ENCODE measurements at places on chromosomes 2 and 18.
A peak's percentile ranks its signal among the peaks of the same experiment; 100 is the strongest.

- DNase-seq = no peak
Observed at GRCh38 chr2:110864731-110865130, 132.4 kb downstream of the ACOXL start.

DNA sequence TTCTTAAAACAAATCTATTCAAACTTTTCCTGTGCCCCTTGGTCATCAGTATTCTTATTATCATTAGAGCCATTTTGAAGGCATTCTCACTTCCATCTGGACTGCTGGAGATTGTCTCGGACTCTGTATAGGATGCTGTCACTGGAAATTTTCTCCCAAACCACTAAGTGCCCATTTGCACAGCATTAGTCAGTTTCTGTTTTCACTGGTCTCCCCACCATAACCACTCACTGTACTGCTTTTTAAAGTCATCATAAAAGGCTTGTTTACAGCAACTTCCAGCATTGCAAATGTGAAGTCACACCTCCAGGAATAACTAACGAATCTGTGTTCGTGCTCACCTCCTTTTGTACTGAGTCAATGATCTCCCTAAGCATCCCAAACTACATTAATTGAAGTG, 150.9 kb upstream of the SERTAD2 start:
- no peak for DNase-seq

DNA sequence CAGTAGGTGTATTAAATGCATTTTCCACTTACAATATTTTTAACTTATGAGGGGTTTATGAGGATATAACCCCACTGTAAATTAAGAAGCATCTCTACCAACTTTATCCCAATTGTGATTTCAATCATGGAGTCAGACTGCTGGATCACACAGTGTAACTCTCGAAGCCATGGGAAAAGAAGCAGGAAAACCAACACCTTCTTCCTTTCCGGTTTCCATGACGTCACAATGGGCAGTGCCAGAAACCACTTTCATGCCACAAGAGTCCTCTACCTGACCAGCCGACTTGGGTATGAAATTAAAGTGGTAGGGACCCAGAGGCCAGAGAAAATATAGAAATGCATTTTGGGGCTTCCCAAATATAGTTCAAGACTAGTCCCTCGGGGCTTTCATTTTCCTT, 4.2 kb downstream of the RNF152 start:
- DNase-seq = no peak

DNA sequence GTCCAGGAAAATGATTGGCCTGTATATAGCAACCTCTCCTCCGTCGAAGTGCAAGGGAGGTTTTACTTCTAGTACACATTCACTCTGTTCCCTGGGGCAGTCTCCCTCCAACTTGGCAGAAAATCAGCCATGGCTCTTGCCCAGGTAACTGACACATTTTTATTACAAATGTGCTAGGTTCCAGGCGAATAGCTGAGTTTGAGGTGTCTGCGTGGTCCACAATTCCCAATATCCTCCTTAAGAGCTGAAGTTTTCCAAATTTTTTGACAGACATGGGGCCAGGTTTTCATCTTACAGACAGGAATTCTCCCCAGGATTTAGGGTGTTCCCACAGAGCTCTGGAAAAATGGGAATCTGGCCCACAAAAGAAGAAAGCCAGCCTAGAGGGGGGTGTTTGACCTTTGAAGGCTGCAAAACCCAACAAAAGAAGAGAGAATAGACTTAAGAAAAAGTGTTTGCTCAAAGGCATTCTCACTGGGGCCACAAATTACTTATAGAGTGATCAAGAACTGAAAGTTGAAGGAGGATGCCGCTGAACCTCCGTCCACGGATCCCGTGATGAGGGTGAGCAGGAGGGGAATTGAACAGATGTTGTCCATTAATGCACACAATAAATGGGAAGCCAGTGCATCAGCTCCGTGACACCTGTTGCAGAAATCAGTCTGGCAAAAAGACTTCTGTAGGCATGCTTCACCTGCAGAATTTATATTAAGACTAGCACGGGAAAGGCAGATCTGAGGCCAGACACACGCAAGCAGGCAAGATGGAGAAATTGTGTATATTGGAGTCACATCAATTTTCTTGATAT, 242.3 kb upstream of the COPS8 start:
- DNase-seq = no peak

GRCh38 chr2:62040926-62041325, 135.5 kb downstream of the COMMD1 start:
- DNase-seq = no peak

DNA sequence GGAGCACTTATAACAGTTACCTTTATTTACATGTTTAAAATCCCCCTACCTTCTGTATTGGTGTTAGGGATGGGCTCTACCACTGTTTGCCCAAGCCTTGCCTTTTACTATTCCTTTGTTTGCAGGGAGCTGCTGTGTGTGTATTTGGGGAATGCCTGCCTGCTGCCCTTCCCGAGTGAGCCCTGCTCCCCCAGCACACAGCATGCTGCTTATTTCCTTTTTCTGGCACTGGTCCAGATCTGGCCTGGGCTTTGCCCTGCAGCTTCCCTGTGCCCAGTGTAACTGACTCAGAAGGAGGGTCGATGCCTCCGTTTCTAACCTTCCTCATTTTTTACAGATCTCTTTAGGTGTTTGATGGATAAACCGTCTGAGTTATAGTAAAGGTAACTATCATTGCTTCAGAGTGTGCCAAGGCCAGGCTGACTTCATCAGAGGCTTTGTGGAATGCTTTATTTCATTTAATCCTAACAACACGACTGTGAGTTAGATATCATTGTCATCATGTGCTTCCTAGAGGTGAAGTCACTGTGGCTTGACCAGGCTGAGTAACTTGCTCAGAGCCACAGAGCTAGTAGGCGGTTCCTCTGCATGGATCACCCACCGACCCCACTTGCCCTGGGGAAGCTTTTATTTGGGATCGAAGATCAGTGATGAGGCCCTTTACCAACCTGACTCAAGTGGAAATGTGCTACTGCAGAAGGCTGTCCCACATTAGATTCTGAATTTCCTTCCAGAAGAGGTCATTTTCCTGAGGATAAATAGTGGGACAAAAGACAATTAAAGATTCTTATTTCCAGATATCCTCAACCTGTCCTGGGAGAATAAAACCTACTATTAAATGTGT, 238.8 kb downstream of the ZNF407 start:
- DNase-seq = no peak

GRCh38 chr2:100413571-100413970, 3.9 kb downstream of the CHST10 start:
- no peak for DNase-seq

DNA sequence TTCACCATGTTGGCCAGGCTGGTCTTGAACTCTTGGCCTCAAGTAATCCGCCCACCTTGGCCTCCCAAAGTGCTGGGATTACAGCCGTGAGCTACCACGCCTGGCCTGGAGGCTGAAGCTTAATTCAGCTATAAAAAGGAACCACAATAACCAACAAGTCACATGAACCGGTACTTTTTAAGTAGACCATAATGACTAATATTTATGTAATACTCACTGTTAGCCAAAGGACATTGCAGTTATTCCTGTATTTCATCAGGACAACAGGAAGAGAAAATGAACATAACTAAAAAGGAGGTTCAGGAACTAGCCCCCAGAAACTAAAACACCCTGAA, 49.0 kb upstream of the TMEM87B start:
- no peak for DNase-seq

- DNase-seq = no peak
Observed at GRCh38 chr2:100997509-100998234, 4.4 kb upstream of the RPL31 start.

DNA sequence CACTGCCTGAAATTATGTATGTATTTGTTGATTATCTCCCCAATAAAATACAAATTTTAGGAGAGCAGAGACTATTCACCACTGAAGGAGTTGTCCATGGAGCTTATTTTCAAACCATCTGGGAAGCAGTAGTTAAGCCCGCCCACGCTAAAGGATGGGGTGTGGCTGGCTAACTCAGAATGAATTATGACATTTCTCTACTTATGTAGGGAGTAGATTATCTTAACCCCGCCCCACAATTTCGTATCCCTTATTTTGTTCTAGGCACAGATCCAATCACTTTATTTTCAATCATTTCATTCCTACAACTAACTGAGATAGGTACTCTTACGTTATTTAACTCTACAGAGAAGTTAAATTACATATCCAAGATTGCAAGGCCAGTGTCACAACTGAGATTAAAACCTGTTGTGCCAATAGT, 1.4 kb upstream of the LAPTM4A start:
- DNase-seq = peak; percentile 37

- peak; percentile 98 for DNase-seq
Observed at GRCh38 chr2:99141110-99142108, at the start of gene C2orf15. TSS of gene C2orf15 (plus strand) at chr2:99141707. CDS start at chr2:99150559, 8,852 bp downstream.

GRCh38 chr2:32947484-32948143, 861 bp downstream of the LTBP1 start:
- DNase-seq = peak; percentile 71

DNA sequence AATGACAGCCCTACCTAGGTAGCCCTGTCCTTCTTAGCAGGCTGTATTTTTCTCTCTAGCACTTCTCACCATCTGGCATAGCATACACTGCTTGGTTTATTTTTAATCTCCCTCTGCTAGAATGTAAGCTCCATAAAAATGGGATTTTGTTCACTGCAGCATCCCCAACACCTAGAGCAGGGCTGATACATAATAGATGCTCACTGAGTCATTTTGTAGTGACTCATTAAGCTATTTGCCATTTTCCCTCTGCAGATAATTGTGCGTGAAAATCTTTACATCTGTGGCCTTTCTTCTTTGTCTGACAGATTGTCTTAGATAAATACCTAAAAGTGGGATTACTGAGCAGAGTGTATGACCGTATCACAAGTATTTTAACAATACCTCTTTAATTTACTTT, 82.5 kb downstream of the CERS6 start:
- DNase-seq = no peak

DNA sequence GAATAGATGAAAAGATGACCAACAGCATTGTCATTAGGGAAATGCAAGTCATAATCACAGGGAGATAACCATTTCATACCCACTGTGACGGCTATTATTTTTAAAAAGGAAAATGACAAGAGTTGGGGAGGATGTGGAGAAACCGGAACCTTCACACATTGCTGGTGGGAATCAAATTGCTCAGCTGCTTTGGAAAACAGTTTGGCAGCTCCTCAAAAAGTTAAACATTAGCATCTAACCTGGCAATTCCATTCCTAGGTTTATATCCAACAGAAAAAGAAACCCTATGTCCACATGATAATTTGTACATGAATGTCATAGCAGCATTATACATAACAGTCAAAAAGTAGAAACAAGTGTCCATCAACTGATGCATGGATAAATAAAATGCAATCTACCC, 58.2 kb downstream of the KCNG3 start:
- DNase-seq = no peak

GRCh38 chr2:97952357-97952756, 43.4 kb downstream of the TMEM131 start:
- no peak for DNase-seq

DNA sequence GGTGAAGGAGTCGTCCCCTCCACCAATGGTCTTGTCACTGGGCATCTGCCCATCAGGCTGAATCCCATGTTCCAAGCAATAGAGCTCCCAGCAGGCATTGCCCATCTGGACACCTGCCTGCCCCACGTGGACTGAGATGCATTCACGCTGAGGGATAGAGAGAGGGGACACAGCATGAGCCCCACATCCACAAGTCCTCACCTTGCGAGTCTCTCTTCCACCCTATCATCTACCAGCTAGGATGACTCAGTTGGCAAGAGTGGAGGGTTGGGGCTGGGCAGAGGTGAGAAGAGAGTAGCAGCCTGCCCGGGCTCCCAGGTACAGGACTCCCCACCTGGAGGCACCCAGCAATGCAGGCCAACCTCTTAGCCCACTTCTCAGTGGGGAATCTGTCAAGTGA, 959 bp upstream of the TUBA4B start:
- DNase-seq = no peak

DNA sequence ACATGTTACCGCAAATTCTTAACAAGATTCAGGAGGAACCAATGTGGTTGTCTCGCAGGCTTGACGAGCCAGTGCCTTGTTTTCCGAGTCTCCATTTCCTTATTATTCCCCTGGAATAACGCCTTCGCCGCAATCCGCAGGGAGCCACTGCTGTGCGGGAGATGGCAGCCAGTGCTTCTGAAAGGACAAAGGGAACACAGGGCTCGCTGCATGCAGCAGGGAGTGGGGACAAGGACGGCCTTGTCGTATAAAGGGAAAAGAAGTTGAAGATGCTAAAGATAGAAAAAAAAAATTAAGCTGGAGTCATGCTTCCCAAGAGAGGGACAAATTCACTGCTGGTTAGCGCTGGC, 221.4 kb downstream of the NDUFA10 start:
- no peak for DNase-seq

- no peak for DNase-seq
Observed at GRCh38 chr2:135745545-135745944, 3.9 kb downstream of the UBXN4 start.

DNA sequence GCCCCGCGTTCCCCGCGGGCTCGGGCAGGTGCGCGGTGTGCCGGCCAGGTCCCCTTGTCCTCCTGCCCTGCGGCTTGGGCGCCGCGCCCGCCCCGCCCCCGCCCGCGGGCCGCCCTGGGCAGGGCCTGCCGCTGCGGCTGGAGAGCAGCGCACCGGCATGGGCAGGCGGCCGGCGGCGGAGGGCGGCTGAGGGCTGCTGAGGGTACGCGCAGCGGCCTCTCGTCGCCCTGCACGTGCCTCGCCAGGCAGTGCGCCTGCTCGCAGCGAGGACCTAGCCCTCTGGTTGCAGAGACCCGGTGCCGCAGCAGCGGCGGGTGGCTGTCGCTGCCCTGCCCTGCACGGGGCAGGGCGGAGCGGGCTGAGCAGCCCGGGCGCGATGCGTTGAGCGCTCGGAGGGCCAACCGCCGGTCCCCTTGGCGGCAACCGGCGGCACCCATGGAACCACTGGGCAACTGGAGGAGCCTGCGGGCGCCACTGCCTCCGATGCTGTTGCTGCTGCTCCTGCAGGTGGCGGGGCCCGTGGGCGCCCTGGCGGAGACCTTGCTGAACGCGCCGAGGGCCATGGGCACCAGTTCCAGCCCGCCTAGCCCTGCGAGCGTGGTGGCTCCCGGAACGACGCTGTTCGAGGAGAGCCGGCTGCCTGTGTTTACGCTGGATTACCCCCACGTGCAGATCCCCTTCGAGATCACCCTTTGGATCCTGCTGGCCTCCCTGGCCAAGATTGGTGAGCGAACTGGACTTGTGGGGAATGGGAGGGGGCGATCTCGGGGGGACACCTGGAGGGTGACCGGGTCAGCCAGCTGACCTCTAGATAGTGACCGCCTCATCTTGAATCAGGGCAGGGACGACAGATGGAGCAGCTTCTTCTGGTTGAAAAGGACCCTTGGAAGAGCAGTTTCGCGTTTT, at the start of gene SLC9A2:
TSS of gene SLC9A2 (plus strand) at position 140 of the 906 bp plus-strand sequence. CDS start at position 436, 296 bp downstream.
- peak; percentile 70 for DNase-seq

GRCh38 chr2:46135228-46135855, 161.9 kb upstream of the EPAS1 start:
- DNase-seq = no peak
